ENCODE measurements at places on chromosomes 7 and 10.

- DNase-seq, result no peak
Measured at GRCh38 chr10:70587045-70587658, 15.4 kb downstream of the PRF1 start.

DNA sequence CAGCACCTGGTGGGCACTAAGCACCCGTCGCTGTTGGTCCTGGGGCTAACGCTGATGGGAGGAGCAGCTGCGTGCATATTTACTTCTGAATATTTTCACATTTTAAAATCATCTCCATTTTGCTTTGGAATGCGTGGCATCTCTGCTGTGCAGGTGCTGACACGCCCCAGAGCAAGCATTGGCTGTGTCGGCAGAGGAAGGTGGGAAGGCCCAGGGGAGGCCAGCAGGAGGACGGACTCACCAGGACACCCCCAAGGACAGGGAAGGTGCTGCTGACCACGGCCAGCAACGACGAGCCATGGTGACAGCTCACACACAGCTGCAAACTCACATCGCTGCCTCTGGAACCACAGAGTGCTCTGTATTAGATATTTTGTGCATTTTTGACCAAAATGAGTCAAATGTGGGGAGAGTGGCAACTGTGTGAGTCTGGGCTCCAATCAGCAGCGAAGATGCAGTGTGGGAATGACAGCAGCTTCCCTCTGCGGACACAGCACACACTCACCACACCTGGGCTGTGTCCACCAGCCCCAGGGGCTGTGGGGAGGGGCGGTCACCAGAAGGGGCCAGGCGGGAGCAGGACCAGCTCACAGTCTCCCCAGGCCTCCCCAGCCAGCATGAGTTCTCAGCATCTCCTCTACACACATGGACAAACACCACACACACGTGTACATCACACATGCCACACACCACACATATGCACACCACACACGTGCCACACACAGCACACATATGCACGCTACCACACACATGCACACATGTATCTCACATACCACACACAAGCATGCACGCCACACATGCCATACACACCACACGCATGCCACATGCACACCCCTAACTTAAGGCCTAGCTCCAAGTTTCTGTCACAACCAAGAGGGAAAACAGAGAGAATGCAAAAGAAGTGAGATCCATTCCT, 58.2 kb downstream of the PTPRN2 start:
- no peak for DNase-seq

DNA sequence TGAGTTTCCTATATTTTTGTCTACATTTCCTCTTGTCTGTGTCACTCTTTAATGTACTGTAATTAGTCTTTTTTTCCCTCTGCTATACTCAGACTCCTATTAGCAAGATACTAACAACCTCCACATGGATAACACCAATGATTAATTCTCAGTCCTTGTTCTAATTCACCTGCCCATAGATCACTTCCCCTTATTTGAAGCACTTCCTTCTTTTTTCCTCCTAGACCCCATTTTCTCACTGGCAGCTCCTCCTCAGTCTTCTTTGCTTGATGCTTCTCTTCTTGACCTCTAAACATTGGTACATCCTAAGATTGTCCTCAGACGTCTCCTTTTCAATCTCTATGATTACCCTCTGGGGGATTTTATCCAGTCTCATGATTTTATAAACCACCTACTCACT, 98.2 kb upstream of the IMMP2L start:
- no peak for DNase-seq

DNA sequence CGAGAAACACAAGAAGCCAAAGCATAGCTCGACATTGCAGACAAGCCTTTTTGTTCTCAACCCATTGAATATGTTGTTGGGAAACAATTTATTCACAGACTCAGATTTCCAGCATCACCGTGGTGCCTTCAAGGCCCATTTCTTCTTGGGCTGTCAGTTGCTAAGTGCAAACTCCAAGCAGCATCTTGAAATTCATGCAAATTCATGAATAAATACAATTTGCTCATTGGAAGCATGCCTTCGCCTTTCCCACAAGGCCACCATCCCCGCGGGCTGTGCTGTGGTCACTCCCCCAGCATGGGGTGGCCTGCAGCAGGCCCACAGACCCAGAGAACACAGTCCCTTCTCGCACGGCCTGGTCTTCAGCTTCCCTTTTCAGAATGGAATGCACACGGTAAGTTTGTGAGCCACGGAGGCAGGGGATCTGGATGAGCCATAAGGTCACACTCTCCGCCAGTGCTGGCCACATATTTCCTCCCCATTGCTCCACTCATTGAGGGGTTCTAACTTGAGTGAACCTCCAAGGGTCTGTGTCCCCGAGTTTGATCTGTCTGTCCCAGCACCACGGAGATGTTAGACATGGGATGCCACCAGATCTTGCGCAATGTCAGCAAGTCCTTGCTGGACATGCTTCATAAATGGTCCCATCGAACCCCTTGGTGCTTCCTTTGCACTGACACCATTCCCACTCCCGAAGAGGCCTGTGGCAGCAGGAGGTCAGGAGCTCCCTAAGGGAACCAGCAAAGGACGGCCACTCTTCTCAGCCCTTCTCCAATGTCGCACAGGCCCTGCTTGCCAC, 109.5 kb downstream of the GFRA1 start:
- DNase-seq, result no peak

- DNase-seq, result no peak
Measured at GRCh38 chr7:144826208-144826607, 9.6 kb downstream of the TPK1 start.

DNA sequence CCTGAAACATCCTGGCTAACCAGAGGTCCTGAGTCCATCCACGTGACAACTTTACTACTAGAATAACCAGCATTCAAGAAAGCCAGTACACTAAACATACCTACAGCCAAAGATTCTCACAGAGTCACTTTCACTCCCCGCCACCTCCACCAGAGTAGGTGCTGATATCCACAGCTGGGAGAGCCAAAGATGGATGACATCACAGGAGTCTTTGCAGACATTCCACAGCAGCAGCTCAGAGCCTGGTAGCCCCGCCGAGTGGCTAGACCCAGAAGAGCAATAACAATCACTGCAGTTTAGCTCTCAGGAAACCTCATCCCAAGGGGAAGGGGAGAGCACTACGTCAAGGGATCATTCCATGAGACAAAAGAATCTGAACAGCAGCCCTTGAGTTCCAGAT, 13.5 kb upstream of the ADAM22 start:
- DNase-seq, result no peak
